ENCODE measurements at places on chromosomes 16 and 17.

DNA sequence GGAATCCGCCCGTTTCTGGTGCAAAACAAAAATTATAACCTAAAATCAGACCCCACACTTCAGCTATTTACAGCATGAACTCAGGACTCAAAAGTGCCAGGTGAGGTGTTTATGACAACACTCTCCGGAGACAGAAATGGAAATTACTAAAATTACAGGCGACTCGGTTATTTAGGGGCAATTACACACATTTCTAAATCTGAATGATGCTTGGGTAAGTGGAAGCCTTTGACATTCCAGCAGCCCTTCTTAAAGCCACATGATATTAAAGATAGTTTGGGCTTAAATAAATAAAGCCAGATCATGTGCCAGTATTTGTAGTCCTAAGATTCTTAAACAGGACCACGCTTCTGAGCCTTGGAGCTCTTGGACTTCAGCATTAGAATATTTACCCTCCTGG, 36.7 kb upstream of the PMP22 start:
- DNase-seq = no peak

DNA sequence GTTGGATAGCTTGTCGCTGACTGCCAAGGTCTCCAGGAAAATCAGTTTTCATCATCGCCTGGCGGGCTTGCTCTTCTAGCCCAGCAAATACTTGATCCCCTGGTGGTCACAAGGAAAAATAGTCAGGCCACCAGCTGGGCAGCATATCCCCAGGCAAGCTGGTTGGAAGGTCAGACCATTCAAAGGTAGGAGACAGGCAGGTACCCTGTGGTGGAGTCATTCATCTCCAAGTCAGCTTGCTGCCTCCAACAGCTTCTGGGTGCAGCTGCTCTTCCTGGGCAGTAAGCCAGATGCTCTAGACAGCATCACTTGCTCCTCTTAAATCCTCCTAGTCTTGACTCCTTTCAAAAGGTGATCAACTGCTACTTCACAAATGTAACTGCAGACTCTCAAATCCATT, 16.0 kb downstream of the ZNF821 start:
- DNase-seq = no peak

GRCh38 chr16:62625326-62625725, 589.1 kb upstream of the CDH8 start:
- no peak for DNase-seq

GRCh38 chr17:77115947-77116346, 24.8 kb upstream of the SEC14L1 start:
- no peak for DNase-seq

- no peak for DNase-seq
Observed at GRCh38 chr17:489758-490329, 137.2 kb upstream of the RPH3AL start.

GRCh38 chr16:25625620-25626019, 66.1 kb upstream of the HS3ST4 start:
- no peak for DNase-seq

- DNase-seq = peak; percentile 63
Observed at GRCh38 chr16:77937473-77938149, 84.7 kb upstream of the CLEC3A start.

GRCh38 chr17:28295677-28296578, 23.1 kb upstream of the TMEM97 start:
- no peak for DNase-seq

DNA sequence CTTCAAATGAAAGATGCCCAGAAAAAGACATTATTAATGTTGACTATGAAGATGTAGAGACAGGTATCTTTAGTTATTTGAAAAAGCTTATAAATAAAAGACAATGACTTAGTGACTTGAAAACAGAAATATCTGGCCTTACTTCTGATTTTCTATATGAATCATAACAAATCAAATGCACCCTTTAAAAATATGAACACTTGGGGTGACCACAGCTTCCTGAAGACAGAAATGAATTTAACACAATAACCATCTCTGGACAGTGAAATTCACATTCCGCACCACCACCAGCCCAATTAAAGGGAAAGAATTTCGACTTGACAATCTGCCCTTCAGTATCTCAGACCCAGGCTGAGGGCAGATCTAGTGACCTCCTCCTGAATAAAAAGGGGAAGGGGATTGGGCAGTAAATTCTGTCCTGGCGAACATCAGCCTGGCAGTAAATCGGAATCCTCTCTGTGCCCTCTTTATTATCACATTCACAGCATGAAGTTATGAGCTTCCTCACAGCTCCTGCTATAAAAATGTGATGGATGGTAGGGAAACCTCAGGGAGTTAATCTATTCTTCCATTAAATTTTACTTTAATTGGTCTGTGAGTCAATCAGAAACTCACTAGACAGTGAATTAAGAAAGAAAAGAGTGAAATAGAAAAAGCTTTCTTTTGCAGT, 131.5 kb downstream of the SNX11 start:
- DNase-seq = no peak

DNA sequence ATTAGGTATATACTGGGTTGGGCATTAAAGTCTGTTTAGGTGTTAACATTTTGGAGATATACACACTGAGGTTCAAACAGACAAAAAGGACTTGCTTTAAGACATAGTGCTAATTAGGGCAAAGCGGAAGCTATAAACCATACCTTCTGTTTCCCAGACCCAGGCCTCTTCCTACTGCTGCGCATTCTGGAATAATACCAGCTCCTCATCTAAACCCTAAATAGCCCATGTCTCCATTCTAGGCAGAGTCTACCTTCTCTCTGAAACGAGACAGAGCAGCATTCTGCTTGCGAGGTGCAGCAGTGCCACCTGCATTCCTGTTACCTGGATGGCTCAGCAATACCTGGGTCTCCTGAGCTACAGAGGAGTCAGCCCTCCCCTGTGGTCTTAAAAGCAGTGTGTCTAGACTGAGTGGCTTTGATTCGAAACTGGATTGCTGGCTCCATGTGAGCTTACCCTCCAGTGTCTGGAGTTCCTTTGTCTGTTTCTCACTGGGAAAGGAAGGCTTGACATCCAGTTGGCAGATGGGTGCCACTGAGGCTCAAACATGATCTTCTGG, 6.4 kb downstream of the YPEL2 start:
- no peak for DNase-seq

DNA sequence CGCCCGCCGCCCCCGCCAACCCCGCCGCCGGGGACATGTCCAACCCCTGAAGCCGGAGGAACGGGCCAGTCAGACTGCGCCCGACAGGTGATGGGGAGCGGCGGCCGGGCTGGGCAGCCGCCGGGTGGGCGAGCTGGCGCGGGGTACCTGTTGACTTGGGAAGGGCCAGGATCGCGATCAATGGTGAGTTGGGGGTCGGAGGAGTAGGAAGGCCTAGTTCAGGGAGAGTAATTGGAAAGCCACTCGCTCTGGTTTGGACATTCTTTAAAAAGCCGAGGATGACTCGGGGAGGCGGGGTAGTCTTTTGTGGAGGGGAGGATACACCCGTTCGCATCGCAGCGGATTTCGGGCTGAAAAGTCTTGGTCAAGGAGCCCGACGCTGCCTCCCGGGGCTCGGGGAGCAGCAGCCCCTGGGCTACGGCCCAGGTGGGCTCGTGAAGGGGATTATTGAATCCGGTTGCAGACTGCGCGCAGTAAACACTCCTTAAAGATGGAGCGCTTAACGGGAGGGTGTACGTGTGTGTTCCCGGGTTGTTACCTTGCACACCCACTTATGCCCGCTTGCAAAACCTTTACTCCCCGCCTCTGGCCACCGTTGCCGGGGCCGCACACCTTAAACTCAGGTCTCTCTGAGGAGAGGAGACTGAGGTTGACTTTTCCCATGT, 123.8 kb downstream of the GOSR1 start:
- DNase-seq = no peak

GRCh38 chr16:65012357-65012756, 109.5 kb downstream of the CDH11 start:
- no peak for DNase-seq

GRCh38 chr17:44760474-44761308, 1.9 kb downstream of the ADAM11 start:
- no peak for DNase-seq

DNA sequence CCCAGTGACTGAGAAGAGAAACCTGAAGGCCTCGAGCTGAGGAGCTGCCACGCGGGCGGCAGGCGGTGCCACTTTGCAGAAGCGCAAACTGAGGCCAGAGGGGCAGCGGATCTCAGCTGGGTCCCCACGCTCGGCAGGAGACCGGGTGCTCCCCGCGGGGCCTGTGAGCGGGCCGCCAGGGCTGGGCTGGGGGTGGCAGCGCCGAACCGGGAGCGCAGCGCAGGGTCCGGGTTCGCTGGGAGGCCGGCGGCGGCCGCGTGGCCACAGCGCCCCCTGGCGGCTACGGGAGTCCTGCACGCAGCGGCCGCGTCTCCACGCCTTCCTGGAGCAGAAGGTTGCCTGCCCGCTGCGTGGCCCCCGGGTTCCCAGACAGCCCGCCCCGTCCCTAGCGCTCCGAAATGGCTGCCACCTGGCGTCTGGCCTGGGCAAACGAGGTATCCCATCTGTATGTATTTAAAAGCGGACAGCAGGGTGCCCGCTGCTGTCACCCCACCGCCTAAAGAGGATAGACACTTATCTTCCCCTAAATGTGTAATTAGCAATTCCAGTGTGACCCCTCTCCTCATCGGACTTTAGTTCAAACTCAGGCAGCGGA, 96.1 kb upstream of the CDH5 start:
- DNase-seq = peak; percentile 88

- DNase-seq = no peak
Observed at GRCh38 chr17:77640916-77641605, 317.4 kb upstream of the TNRC6C start.

DNA sequence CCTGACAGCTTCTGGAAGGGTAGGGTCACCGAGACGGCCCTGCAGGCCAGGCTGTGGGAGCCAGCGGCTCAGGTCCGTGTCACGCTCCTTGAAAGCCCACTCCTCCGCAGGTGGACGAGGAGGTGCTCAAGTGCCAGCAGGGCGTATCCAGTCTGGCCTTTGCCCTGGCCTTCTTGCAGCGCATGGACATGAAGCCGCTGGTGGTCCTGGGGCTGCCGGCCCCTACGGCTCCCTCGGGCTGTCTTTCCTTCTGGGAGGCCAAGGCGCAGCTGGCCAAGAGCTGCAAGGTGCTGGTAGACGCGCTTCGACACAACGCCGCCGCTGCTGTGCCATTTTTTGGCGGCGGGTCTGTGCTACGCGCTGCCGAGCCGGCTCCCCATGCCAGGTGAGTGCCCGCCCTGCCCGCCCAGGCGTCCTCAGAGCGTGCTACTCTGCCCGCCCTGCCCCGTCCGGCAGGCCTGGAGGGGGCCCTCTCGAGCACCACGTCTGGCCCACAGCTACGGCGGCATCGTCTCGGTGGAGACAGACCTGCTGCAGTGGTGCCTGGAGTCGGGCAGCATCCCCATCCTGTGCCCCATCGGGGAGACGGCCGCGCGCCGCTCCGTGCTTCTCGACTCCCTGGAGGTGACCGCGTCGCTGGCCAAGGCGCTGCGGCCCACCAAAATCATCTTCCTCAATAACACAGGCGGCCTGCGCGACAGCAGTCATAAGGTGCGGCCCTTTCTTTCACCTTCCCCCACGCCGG, 1.3 kb downstream of the NAGS start:
- peak; percentile 66 for DNase-seq

DNA sequence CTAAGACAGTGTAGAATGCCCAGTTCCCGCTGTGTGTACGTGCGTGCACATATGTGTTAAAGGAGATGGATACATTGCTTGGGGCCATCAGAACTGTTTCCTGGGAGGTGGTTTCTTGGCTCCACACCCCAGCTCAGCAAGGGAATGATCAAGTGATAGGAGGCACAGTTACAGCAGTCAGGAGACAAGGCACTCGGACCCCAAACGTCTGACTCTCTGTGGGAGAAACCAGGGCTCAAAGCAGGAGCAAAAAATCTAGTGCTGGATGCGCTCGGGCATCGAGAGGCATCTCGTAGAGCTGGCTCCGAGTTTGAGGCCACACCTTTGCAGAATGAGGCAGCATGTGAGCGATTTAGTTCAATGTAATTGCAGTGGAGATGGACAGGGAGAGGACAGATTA, 71.9 kb downstream of the RBBP6 start:
- no peak for DNase-seq

- no peak for DNase-seq
Observed at GRCh38 chr16:70432723-70433457, 6.0 kb downstream of the ST3GAL2 start.

DNA sequence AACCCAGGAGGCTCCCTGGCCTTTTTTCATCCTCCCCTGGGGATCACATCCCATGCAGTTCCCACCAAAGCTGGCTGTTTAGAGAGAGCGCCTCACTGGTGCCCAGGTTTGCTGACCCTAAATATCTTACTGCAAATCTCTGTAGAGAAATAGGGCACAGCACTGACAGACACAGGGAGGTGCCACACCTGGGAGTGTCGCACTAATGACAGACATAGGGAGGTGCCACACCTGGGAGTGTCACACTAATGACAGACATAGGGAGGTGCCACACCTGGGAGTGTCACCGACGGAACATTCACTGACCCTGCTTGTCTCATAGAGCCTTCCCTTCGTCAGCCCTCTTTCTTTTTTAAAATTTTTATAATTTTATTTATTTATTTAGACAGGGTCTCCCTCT, 25.6 kb downstream of the UNK start:
- DNase-seq = no peak

DNA sequence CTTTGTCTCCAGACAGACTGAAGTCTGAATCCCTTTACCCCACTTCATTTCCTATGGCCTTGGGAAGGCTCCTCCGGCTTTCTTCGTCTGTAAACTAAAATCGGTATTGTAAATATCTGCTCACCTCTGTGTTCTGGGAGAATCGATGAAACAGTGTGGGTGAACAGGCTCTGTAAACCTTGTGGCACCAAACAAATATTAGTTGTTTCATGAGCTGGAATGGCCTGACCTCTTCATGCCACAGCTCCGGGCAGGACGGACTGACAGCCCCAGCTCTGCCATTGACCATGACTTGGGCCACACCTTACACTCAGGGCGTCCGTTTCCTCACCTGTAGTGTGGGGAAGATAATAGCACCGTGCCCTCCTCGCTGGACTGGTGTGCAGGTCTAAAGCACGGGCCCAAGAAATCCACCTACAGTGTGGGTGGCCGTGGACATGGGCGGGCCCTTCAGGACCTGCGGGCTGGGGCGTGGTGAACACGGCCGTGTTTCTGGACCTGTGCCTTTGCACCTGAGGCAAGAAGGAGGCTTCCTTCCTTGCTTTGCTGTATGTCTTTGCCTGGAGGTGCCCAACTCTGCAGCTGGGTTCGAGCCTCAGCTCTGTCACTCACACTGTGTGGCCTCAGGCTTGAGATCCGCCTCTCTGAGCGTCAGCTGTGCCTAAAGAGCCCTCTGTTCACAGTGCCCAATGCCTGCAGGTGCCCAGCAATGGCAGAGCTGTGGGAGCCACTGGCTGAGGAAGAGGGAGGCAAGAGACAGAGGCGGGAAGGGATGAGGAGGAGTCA, 6.1 kb upstream of the OSGIN1 start:
- no peak for DNase-seq

Measured in sciatic nerve (tissue), 2 donors.